Endothelial cell of umbilical vein (primary cell): ENCODE measurements at places on chromosomes 11 and 22. TPM values are rescaled to one million over a fixed set of nuclear protein-coding genes. Genes with fewer than 3 reads are reported as not detected.

TRIM48 gene
- total RNA-seq: not detected in 2 replicates

- no peaks in the 10 kb centered on the region for H3K4me1 ChIP-seq
- H3K4me3 ChIP-seq: no peak overlapping the region
- DNase-seq: no peak
- no peaks in the 10 kb centered on the region for H3K36me3 ChIP-seq
- H3K27me3 ChIP-seq: no peaks in the 10 kb centered on the region
- no peak overlapping the region for H3K27ac ChIP-seq
Measured at GRCh38 chr22:47787501-47788227, 1025.2 kb downstream of the TBC1D22A start.

DNA sequence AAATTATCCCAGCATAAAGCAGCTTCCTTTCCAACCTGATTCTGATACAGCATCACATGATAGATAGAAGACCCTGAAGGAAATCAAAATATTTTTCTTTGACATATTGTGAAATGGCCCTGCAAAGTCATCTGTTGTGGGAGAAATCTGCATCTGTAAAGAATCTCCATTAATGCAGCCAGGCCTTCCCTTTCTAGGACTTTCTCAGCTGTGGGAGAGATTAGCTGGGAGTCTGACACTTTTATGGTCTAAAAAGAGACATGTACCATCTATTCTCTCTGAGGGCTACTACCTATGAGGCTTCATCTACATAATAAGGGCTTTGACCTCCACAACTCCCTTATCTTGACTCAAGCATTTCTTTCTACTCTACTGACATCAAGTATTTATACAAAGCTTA, 238.1 kb downstream of the SWAP70 start:
- H3K4me1 ChIP-seq: peaks cover 28% of the 10 kb centered on the region
- H3K27ac ChIP-seq: no peak overlapping the region
- no peak overlapping the region for H3K4me3 ChIP-seq
- H3K27me3 ChIP-seq: no peaks in the 10 kb centered on the region
- no peaks in the 10 kb centered on the region for H3K36me3 ChIP-seq
- DNase-seq: no peak

DNA sequence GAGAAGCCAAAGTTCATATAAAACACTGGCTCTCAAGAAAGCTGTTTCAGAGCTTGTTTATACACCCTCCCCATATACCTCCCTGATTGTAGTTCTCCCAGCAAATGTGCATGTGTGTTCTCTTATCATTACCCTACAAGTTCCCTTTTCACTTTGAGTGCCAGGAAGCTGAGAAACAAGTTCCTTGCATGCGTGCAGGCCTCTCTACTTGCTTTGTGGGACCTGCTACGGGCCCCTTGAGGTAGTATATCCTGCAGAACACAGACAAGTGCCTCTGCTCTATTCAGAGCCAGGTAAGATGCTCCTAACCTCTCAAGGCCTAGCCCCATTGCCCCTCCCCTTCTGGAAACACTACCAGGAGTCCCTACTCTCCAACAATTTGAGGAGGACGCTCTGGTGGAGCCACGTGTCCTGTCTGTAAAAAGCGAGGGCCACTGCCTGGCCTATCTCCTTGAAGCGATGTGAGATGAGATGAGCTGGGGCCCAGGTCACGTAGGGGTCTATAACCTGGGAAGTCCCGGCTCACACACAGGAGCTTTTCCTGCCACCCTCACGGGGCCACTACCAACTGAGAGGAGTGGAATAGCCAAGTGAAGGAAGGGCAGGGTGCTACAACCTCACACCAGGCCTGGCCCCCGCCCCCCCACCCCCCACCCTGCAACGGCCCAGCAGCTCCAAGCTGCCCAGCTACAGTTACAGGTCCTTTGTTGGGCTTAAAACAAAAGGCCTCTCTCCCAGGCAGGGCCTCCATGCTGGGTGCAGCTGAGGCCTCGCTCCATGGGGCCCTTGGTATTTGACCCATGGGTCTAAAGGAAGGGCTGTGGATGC, 2.6 kb upstream of the ATP5MGL start:
- H3K27me3 ChIP-seq: no peaks in the 10 kb centered on the region
- H3K4me1 ChIP-seq: peaks cover 35% of the 10 kb centered on the region
- DNase-seq: no peak
- H3K4me3 ChIP-seq: no peak overlapping the region

C11orf97 gene
- total RNA-seq: not detected in 2 replicates

GAS2 gene
- total RNA-seq: 0.37 and 0.88 TPM in 2 replicates

GRCh38 chr11:39255648-39256047, 2203.8 kb downstream of the LRRC4C start:
- no peak overlapping the region for H3K27ac ChIP-seq
- no peaks in the 10 kb centered on the region for H3K27me3 ChIP-seq
- no peak overlapping the region for H3K4me3 ChIP-seq
- DNase-seq: no peak
- no peaks in the 10 kb centered on the region for H3K4me1 ChIP-seq
- no peaks in the 10 kb centered on the region for H3K36me3 ChIP-seq

- no peak overlapping the region for H3K4me3 ChIP-seq
- DNase-seq: no peak
- H3K27ac ChIP-seq: no peak overlapping the region
- no peaks in the 10 kb centered on the region for H3K36me3 ChIP-seq
- H3K27me3 ChIP-seq: peaks cover 2% of the 10 kb centered on the region
Measured at GRCh38 chr22:37289156-37289735, 6.9 kb downstream of the CYTH4 start.

GRCh38 chr11:112345166-112345565, 84.5 kb upstream of the PLET1 start:
- no peak for DNase-seq
- H3K4me3 ChIP-seq: no peak overlapping the region
- no peaks in the 10 kb centered on the region for H3K36me3 ChIP-seq
- H3K4me1 ChIP-seq: no peaks in the 10 kb centered on the region
- H3K27ac ChIP-seq: no peak overlapping the region

DEFB131B gene
- total RNA-seq: not detected in 2 replicates

- H3K36me3 ChIP-seq: no peaks in the 10 kb centered on the region
- no peak for DNase-seq
- no peaks in the 10 kb centered on the region for H3K4me1 ChIP-seq
- H3K27me3 ChIP-seq: no peaks in the 10 kb centered on the region
Measured at GRCh38 chr11:87809256-87809655, 366.0 kb downstream of the RAB38 start.

GRCh38 chr11:16191212-16191867, 165.0 kb downstream of the SOX6 start:
- no peak overlapping the region for H3K4me3 ChIP-seq
- no peaks in the 10 kb centered on the region for H3K36me3 ChIP-seq
- no peaks in the 10 kb centered on the region for H3K27me3 ChIP-seq

DNA sequence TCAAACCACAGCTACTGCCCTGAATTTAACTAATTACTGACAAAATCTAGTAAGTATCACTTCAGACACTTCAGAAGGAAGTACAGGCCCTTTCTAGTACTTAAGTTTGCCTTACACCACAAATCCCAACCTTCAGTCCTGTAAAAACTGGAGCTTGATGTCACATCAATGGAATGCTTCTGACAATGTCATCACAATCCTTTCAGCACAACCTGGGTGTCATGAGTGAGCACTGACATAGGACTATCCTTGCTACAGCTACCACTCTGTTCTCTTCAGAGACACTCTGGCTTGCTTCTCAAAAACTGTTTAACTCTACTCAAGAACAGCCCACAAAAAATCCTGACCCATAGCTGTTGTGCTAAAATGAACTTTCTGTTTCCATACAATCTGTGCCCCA, 108.2 kb downstream of the RRM1 start:
- no peaks in the 10 kb centered on the region for H3K36me3 ChIP-seq
- no peaks in the 10 kb centered on the region for H3K4me1 ChIP-seq
- no peaks in the 10 kb centered on the region for H3K27me3 ChIP-seq

SPCS2 gene
- 140 and 152 TPM in 2 replicates for total RNA-seq

GRCh38 chr11:94673951-94674491, 94.1 kb upstream of the AMOTL1 start:
- H3K4me3 ChIP-seq: no peak overlapping the region
- H3K4me1 ChIP-seq: no peaks in the 10 kb centered on the region
- H3K27me3 ChIP-seq: peaks cover 2% of the 10 kb centered on the region
- no peak for DNase-seq

DNA sequence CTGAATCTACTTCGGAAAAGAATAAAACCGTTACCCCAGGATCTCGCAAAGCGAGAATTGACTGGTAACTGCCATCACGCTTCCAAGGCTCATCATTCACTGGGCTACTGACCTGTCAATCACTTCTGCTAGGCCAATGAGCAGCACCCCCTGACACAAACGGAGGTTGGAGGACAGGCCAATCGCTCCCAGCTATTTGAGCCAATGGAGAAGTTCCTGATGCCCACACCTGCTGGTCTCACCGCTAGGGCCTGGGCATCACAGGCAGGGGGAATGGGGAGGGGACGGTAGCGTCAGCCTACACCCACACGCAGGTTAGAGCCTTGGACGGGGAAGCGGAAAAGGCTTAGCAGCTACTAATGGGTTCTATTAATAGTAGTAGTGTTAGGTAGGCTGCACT, 56.7 kb upstream of the CHST1 start:
- H3K4me3 ChIP-seq: no peak overlapping the region
- no peak overlapping the region for H3K27ac ChIP-seq
- H3K36me3 ChIP-seq: no peaks in the 10 kb centered on the region
- H3K4me1 ChIP-seq: no peaks in the 10 kb centered on the region
- H3K27me3 ChIP-seq: peaks cover 5% of the 10 kb centered on the region

GRCh38 chr11:31560842-31561476, 51.4 kb downstream of the ELP4 start:
- H3K4me3 ChIP-seq: no peak overlapping the region
- H3K27ac ChIP-seq: no peak overlapping the region
- H3K4me1 ChIP-seq: peaks cover 9% of the 10 kb centered on the region
- DNase-seq: no peak

- no peak overlapping the region for H3K4me3 ChIP-seq
- no peak overlapping the region for H3K27ac ChIP-seq
- no peaks in the 10 kb centered on the region for H3K4me1 ChIP-seq
- no peak for DNase-seq
- peaks cover 2% of the 10 kb centered on the region for H3K27me3 ChIP-seq
Measured at GRCh38 chr11:35380603-35381002, 38.8 kb downstream of the SLC1A2 start.

DNA sequence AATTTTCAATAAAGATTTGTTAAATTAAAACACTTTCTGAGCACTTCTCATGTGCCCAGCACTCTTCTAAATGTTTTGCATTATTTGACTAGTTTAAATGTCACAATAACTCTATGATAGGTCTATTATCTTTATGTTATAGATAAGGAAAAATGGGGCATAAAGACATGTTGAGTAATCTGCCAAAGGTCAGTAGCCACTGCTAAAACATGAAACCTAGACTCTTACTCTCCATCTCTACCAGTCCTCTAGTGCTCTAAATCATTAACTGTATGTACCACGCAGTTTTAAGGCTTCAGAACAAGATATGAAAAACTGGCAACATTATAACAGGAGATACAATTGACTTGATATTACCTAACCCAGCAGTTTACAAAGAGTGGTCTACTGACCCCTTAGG, 6.9 kb downstream of the RAB6A start:
- DNase-seq: no peak
- peaks cover 5% of the 10 kb centered on the region for H3K36me3 ChIP-seq
- no peak overlapping the region for H3K4me3 ChIP-seq

DNA sequence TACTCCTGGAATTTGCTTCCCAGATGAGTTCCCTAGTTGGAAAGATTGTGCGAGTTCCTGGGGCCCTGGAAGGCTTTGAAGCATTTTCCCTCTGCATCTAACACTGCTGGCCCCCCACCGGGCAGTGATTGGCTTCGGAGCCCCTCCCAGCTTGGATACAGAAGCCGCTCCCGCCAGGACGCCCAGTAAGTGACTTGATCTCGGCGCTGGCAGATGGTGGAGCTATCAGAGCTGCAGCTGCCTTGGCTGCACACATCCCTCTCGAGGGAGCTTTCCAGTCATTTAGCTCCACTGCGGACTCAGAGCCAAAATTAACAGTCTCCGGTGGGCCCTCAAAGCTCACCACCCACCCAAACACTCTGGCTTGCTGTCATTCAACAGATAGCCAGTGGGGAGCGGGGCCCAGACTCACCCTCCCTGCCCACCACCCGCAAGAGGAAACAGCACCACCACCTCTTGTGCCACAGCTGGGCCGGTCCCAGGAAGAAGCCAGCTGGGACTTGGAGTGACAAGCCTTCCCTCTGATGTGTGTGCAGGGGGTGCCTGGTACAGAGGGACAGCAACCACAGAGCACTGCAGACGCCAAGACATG, 162.3 kb downstream of the TRIM29 start:
- no peak overlapping the region for H3K27ac ChIP-seq
- DNase-seq: no peak
- H3K36me3 ChIP-seq: no peaks in the 10 kb centered on the region
- H3K4me1 ChIP-seq: no peaks in the 10 kb centered on the region

DNA sequence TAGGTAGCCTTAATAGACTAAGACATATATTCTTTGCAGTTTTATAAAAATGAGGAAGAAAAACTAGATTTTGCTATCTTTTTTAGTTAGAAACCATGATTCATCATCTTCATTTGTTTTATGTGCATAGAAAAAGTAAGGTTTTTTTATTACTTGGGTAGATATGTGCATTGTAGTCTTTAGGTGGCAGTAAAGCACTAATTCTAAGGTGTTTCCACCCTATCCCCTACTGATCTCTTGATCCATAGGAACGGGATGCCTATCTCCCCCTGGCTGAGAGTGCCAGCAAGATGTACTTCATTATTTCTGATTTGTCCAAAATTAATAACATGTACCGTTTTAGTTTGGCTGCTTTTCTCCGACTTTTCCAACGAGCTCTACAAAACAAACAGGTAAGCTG, 148.1 kb downstream of the DYNC2H1 start:
- H3K27me3 ChIP-seq: no peaks in the 10 kb centered on the region
- DNase-seq: peak; percentile 60
- no peaks in the 10 kb centered on the region for H3K4me1 ChIP-seq
- no peak overlapping the region for H3K27ac ChIP-seq

GGT1 gene
- 1.5 and 1.8 TPM in 2 replicates for total RNA-seq

OR6T1 gene
- total RNA-seq: not detected in 2 replicates

- DNase-seq: no peak
- H3K27ac ChIP-seq: no peak overlapping the region
- no peaks in the 10 kb centered on the region for H3K36me3 ChIP-seq
- no peaks in the 10 kb centered on the region for H3K27me3 ChIP-seq
Measured at GRCh38 chr11:20530942-20531703, 68.3 kb upstream of the SLC6A5 start.

- no peak overlapping the region for H3K27ac ChIP-seq
- DNase-seq: no peak
- H3K27me3 ChIP-seq: no peaks in the 10 kb centered on the region
- peak overlapping the region; percentile 90 for H3K4me3 ChIP-seq
- no peaks in the 10 kb centered on the region for H3K36me3 ChIP-seq
Measured at GRCh38 chr22:29580200-29580810, 608 bp downstream of the NIPSNAP1 start.

GRCh38 chr11:123450623-123451022, 20.6 kb downstream of the GRAMD1B start:
- no peak overlapping the region for H3K27ac ChIP-seq
- DNase-seq: no peak
- H3K4me3 ChIP-seq: no peak overlapping the region
- no peaks in the 10 kb centered on the region for H3K36me3 ChIP-seq

DNA sequence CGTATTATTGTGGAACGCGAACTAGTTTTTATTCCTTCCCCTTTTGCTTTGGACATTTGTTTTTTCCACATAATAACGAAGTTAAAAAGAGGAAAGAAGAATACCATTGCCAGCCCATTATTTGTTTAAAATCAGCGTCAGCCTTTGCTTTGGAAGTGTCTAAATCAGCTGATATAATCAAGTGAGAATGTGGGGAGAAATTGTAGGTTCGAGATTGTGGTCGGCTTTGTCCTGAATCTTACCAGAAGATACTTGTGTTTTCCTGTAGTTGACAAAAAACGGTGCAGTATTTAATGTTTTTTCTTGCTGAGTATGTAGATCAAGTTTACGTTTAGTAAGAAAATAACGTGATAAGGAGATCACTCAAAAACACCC, 935 bp downstream of the ZNF143 start:
- H3K27me3 ChIP-seq: no peaks in the 10 kb centered on the region
- peak overlapping the region; percentile 89 for H3K27ac ChIP-seq
- peaks cover 15% of the 10 kb centered on the region for H3K4me1 ChIP-seq
- H3K4me3 ChIP-seq: peak overlapping the region; percentile 93
- peak; percentile 49 for DNase-seq
